ENCODE measurements at places on chromosomes 13 and 19.

- no peak for DNase-seq
Observed at GRCh38 chr13:33353210-33353609, 67.7 kb upstream of the STARD13 start.

DNA sequence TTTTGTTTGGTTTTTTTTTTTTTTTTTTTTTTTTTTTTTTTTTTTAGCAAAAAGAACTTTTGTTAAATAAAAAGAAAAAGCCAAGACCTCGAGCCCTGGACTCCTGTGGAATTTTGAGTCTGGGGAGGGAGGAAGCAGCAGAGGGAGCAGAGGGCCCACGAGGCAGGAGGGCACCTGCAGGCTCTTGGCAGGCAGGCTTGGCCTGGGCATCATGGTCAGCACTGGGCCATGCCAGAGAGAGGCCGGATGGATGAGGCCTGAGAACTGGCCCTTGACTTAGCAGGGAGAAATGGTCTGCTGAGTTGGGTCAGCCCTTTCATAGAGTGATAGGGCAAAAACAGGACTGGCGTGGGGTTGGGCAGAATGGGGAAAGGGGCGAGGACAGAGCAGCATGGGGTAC lies 100.4 kb downstream of the GPR12 start:
- DNase-seq: no peak

DNA sequence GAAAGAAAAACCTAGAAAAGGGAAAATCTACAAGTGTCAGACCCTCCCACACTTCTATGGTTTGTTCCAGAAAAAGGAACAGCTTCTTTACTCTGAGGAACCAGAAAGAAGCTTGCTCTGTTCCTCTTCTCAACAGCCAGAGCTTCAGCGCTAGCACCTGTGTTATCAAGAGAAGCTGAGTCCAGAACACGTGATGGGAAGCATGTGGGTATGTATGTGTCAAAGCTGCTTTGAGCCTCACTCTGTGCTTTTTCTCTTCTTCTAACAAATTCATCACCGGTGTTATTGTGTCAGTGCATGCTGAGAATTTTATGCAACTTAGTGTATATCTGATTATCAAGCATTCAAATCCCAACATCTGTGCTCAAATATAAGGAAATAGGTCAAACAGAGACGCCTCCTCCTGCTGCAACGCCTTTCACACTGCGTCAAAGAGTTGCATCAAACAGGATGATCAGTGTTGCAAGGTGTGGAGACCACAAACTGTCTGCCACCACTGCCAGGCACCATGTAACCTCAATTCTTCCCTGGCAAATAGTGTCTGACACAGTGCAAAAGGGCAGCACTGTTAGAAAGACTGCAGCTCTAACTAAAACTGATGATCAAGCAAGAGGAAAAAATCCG lies 83.9 kb downstream of the LRRC63 start:
- DNase-seq: peak; percentile 18

DNA sequence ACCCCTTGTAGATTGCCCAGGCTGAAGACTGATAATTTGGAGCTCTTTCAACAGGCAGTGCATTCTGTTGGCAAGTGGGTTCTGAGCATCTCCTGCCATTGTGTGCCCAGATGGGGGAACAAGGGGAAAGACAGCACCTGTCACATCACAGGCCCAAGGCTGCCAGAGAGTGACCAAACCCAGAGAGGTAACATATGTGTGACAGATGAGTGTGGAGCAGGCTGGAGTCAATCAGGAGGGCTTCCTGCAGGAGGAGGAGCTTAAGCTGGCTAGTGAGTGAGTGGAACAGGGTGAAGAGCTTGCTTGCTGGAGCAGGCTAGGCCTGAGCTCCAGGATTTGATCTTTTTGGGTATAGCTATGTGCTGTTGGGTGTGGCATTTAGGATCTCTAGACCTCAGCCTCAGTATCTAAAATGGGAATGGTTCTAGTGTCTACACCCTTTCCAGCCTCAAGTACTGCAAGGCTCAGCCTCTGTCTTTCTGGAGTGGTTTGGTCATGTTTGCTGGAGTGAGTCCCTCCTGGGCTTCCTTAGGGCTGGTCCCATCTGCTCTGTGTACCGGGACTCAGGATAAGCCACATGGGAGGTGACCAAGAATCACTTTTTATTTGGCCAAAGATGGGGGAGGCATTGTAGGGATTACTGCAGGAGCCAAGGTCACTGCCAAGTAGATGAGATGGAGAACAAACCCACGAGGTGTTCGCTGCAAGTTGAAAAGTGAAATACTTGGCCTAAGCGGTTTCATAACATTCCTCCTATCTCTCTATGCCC lies 152.4 kb upstream of the TSHZ3 start:
- no peak for DNase-seq

DNA sequence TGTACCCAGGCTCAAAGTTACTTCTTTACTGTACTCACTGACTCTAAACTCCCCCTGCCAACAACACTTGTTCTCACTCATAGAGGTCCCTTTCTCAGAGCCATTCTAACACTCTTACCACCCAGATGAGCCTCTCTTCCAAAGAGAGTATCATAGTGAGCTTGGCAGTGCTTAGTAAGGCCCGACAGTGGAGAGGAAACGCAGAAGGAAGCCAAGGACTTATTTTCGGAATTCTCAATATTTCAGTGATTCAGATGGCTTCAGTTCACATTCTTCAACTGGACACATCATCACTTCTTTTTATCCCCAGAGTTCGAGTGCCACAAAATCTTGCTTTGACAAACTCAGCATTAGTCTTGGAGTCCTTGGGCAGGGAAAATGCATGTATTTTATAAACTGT lies 285.9 kb downstream of the DNAJC15 start:
- no peak for DNase-seq

GRCh38 chr13:32905063-32905863 lies 111.0 kb upstream of the KL start:
- DNase-seq: no peak

- no peak for DNase-seq
Observed at GRCh38 chr13:21615427-21615826, 11.5 kb upstream of the MICU2 start.

GRCh38 chr13:108760541-108760940 lies 131.1 kb downstream of the MYO16 start:
- DNase-seq: no peak

DNA sequence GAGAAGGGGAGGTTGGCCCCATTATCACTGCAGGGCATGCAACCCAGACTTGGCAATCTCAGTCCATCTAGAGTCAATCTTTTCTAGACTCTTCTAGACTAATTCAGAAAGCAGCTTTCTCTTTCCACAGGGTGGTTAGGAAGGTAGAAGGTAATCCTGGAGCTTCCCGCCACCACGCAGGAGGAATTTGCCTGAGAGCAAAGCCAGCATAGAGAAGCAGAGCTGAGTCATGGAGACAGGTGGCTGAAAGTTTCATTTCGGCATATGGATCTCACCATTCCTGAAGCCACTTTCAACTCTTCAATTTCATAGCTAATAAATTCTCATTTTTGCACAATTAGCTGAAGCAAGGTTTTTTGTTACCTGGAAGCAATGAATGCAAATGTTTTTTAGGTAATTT lies 29.0 kb upstream of the FFAR2 start:
- DNase-seq: no peak

- DNase-seq: no peak
Observed at GRCh38 chr19:15197275-15197941, 3.4 kb downstream of the NOTCH3 start.

- DNase-seq: no peak
Observed at GRCh38 chr13:75339635-75340374, 142.2 kb downstream of the TBC1D4 start.

- no peak for DNase-seq
Observed at GRCh38 chr13:46367617-46368327, 19.3 kb downstream of the RUBCNL start.

GRCh38 chr13:90565985-90566713 lies 781.3 kb upstream of the MIR17HG start:
- DNase-seq: no peak

DNA sequence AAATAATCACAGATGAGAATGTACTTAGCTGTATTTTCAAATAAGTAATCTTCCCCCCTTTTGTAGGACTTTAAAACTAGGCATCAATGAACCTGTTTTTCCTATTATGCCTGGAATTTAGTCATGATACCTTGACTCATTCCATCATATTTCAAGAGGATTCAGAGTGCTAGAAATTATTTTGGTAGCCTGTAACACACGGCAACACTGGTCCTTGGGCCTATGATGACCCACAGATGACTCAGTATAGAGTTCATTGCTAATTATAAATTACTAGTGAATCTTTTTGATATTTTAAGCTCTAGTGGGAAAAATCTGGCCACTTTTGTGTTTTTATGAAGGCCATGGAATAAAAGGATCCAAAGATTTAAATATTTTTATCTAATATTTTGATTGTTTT lies 26.0 kb upstream of the GARRE1 start:
- DNase-seq: no peak

- DNase-seq: no peak
Observed at GRCh38 chr13:19838865-19839275, 24.6 kb downstream of the ZMYM5 start.

DNA sequence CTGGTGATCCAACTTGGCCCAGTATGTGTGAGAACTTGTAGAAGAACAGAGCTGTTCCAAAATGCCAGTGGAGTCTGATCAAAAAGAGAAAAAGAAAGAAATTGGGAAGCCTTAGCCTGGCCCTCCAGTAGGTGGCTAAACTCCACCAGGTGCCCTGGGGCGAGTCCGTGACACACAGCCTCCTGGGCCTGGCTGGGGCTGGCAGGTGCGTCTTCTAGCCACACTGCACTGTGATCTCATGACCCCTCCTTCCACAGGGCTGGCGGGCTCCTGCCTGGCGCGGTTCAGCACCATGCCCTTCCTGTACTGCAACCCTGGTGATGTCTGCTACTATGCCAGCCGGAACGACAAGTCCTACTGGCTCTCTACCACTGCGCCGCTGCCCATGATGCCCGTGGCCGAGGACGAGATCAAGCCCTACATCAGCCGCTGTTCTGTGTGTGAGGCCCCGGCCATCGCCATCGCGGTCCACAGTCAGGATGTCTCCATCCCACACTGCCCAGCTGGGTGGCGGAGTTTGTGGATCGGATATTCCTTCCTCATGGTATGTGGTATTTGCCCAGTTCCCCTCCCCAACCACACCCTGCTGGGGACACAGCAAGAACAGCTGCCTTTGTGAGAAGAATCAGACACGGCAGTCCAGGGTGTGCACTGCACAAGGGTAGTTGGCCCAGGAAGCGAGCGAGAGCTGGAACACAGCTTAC lies 53.7 kb downstream of the RAB20 start:
- DNase-seq: no peak

DNA sequence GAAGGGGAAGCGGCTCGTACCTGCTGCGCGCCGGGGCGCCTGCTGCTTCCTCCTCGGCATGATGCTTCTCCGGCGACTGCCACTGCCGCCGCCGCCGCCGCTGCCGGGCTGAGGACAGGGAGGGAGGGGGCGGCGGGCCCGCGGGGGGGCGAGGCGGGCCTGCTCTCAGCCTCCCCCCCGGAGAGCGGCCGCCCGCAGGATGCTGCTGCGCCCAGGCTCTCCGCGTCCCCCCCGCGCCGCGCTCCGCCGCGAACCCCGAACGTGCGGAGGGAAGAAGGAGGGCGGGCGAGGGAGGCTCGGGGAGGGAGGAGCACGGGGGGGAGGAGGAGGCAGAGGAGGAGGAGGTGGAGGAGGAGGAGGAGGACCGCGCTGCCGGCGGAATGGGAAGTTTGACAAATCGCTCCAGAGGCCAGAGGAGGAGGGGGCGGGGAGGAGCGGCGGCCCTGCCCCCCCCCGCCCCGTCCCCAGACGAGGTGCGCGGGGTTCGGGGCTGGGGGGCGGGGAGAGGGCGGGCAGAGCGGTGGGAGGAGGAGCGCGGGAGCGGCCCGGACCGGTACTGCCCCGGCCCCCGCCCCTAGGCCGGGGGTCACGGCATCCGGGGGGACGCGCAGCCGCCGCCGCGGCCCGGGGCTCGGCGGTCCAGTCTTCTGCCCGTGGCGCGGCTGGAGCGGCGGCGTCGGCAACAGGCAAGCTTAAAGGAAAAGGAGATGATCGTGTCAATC lies at the start of gene TSHZ3:
TSHZ3 (minus strand) TSS at position 277 of the 722 bp plus-strand sequence; CDS start at position 60, 217 bp downstream.
- DNase-seq: peak; percentile 26

GRCh38 chr13:71773531-71773930 lies 93.5 kb downstream of the DACH1 start:
- no peak for DNase-seq

DNA sequence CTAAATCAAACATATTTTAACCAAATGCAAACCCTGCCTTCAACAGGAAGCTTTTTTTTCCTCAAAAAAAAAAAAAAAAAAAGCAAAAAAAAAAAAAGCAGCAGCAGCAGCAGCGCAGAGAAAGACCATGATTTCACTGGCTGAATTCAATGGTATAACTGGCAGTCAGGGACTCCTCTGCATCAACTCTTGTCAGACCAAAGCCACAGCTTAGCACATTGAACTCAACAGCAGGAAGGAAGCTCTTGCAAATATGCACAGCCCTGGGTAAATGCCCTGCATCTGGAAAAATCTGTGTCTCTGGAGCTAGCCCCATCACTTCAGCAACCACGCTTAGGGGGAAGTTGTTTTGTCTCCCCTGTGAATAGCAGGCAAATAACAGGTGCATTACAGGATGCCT lies 17.6 kb upstream of the DHRS12 start:
- DNase-seq: no peak

DNA sequence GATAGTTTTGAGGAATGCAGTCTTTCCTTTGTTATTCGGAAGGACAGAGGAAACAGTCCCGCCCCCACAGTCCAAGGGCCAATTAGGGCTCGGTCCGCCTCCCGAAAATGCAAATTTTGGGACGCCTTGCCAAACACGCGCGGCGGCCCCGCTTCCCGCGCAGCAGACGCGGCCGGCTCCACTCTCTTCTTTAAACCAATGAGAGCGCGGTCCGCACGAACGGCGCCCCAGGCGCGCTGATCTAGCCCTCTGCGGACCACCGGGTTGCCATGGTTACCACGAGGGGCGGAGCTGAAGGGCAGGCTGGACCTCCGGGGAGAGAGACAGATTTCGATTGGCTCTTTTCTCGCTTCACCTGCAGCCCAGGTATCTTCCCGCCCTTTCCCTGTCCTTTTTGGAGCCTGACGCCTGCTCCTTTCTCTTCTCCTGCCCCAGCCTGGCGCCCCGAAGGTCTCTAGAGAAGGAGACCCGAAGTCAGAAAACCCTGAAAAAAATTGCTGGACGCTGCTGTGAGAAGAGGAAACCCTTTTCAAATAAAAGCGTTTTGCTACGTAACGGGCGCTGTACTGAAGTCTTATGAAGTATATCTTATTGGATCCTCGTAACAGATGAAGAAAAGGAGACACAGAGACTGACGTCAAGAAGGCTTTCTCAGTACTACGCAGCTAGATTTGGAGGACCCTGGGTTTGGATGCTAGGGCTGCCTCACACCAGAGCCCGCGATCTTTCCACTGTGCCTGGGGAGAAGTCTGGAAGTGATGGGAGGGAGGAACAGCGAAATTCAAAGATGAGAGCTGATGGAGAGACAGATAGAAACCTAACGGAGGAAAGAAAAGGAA lies 2.0 kb downstream of the PTH2 start:
- peak; percentile 86 for DNase-seq

GRCh38 chr13:28611654-28612131 lies 47.2 kb upstream of the POMP start:
- DNase-seq: no peak
